ENCODE measurements at places on chromosomes 1 and 21.

DNA sequence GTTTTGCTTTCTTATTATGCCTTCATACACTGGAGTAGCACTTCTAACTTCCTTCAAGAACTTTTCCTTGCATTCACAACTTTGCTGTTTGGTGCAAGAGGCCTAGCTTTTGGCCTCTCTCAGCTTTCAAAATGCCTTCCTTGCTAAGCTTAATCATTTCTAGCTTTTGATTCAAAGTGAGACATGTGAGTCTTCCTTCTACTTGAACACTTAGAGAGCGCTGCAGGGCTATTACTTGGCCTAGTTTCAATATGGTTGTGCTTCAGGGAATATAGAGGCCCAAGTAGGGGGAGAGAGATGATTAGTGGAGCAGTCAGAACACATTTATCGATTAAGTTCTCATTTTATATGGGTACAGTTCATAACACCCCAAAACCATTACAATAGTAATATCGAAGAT is 12.4 kb downstream of the ANGEL2 start:
- no peak for DNase-seq

- DNase-seq, result no peak
Observed at GRCh38 chr1:93661829-93662474, 19.7 kb downstream of the BCAR3 start.

- no peak for DNase-seq
Observed at GRCh38 chr1:177490036-177490639, 319.4 kb downstream of the BRINP2 start.

- no peak for DNase-seq
Observed at GRCh38 chr1:26405281-26405915, 5.2 kb upstream of the LIN28A start.

- no peak for DNase-seq
Observed at GRCh38 chr1:150186789-150187559, 37.3 kb downstream of the PLEKHO1 start.

Data from activated T-helper 9 cell treated with anti-CD3 and anti-CD28 coated beads, Interleukin-2, amount 50 U/mL, for 16 hours (primary cell).